Cerebellar nuclear complex (tissue), 1 donor: ENCODE measurements at places on chromosomes 13 and 19.

- no peak for DNase-seq
These were observed 839 bp upstream of the CKAP2 start for GRCh38 chr13:52454459-52454819.

DNA sequence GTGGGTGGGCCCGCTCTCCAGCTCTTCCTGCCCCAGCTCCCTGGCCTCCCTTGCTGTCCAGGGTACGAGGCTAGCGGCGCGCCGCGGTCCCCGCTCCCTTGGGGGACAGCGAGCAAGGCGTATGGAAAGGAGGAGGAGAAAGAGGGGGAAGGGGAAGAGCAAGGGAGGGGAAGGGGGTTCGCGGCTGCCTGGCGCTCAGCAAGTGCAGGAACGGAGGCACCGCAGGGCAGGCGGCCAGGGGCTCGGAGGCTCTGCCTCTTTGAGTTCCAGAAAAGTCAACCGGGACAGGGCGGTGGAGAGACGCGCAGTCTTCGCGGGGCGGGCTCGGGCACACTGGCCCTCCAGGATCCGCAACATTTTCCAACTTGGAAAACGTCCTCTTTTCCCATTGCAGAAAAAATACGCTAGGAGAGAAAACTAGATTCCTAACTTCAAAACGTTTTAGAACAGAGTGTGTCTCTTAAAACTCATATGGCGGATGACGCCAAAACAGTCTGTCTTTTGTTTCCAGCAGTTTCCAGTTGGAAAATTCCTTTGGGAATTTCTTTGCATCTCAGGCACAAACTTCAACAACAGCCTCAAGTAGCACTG, 23.1 kb upstream of the TNFRSF19 start:
- no peak for DNase-seq

- no peak for DNase-seq
These were observed 54.1 kb upstream of the ADGRE1 start for GRCh38 chr19:6833166-6833790.

GRCh38 chr13:27403727-27404385, 20.6 kb upstream of the GTF3A start:
- DNase-seq, result no peak

DNA sequence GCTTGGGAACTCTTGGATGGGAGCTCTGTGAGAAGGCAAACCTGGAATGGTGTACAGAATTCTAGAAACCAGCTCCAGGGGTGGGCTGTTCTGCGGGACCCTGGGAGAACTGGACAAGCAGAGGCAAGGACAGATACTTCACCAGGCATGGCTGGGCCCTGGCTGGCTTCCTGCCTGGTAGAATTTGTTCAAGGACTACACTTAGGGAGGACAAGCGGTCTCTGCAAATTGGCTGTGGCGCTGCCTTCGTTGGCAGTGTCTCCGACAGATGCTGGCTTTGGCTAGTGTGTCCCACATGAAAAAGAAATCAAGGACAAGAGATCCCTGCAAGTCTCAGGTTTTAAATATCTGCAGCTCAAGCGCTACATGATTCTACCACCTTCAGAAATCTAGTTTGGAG, 12.4 kb downstream of the CEBPG start:
- DNase-seq, result no peak

- no peak for DNase-seq
These were observed 171.4 kb downstream of the FOXO1 start for GRCh38 chr13:40494946-40495620.

- no peak for DNase-seq
These were observed 9.9 kb downstream of the CCDC124 start for GRCh38 chr19:17942582-17943273.

DNA sequence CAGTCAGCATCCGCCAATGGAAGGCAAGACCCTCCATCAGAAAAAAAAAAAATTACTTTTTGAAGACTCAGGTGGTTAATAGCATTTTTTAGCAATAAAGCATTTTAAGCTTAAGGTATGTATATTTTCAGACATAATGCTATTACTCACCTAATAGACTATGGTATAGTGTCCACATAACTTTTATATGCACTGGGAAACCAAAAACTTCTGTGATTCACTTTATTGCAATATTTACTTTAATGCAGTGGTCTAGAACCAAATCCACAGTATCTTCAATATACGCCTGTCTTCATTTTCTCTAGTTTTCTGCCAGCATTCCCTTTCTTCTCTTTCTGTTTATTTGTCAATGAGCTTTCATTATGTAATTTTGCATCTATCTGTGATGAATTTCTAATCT, 418.1 kb downstream of the SLITRK6 start:
- DNase-seq, result no peak

- no peak for DNase-seq
These were observed at the start of gene PLEKHF1 for GRCh38 chr19:29665215-29665825. TSS of gene PLEKHF1 (plus strand) at chr19:29665461. CDS start at chr19:29673840, 8,379 bp downstream.

- DNase-seq, result no peak
These were observed 54.8 kb downstream of the EPS15L1 start for GRCh38 chr19:16416991-16417390.

- DNase-seq, result no peak
These were observed 269.3 kb upstream of the MIR17HG start for GRCh38 chr13:91078093-91078679.

DNA sequence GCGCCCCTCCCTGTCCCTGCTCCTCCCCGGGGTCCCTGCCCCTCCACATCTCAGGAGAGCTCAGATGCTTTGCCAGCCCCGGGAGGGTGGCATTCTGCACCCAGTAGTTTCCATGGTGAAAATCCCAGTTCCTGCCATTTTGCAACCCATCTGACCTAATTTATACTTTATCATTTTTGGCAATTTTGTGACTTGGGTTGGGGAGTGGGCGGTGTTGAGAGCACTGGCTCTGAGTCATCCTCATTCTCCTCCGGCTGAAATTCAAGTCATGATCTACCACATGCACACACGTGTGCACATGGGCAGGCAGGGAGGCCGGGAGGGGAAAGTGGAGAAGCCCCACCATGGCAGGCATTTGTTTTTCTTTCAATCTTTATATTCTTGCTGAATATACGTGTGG, 208.6 kb downstream of the URI1 start:
- DNase-seq, result no peak

DNA sequence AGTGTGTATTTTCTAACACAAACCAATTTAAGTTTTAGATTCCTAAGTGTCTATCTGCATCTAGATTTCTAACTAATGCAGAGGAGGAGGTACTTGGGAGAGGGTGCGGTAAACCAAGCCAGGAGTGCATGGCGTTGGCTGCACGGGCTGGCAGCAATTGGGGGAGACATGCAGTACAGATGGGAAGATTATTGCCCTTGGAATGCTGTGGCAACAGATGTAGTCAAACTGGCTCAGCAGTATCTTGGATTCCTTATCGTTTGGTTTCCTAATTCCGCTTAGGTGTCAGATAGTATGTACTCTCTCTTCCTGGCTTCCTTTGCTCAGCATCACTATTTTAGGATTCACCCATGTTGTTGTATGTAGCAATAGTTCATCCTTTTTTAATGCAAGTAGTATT, 29.4 kb upstream of the STK24 start:
- no peak for DNase-seq

GRCh38 chr19:12350890-12351197, 14.6 kb downstream of the ZNF442 start:
- DNase-seq, result no peak

GRCh38 chr13:24217601-24218281, 57.2 kb downstream of the SPATA13 start:
- DNase-seq, result no peak

DNA sequence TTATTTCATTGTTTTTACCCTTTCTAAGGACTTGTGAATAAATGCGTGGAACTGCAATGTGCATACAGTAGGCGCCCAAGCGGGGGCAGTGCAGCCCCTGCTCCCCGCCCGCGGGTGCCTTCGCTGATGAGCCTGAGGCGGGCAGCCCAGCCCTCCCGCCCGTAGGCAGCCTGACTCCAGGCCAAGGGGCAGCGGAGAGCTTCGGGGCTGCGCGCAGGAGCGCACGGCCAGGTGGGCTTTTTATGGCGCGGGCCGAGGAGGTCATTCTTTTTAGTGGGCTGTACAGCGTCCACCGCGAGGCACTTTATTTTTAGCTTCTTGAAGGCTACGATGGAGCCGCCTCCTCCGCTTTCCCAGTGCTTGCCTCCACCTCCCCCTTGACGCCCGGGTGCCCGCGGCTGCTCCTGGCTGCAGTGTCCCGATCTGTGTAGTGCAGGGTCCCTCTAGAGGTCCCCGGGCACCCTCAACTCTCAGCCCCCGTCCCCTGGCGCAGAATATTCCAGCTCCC, 60.5 kb downstream of the CCNE1 start:
- DNase-seq, result no peak

DNA sequence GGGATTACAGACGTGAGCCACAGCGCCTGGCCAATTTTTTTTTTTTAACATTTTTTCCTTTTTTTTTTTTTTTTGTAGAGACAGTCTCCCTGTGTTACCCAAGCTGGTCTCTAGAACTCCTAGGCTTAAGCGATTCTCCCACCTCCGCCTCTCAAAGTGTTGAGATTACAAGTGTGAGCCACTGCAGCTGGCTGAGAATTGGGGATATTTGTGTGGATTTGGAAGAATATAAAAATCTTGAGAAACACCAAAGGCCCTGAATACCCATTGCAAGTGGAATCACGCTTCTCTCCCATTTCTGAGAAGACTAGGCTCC, 79.9 kb upstream of the ABCC4 start:
- no peak for DNase-seq

DNA sequence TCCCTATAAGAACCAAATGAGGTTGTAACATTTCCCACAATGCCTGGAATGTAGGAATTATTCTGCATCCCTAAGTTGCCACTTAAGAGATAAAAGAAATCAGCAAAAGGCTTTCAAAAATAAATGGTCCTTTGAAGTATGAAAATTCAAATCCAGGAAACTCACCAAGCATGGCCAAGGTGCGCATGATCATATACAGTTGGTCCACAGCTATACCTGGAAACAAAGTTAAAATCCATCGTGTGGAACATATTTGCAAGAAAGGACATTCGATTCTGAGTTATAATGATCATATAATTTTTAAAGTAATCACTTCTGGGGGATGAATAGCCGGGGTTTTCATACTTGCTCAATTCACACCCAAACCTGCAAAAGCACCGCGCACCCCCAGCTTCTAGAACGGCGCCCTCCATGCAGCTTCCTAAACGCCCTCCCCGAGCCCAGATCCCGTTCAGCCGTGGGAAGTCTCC, 525 bp downstream of the CARS2 start:
- no peak for DNase-seq

GRCh38 chr19:33503433-33504057, 18.0 kb downstream of the PEPD start:
- no peak for DNase-seq

DNA sequence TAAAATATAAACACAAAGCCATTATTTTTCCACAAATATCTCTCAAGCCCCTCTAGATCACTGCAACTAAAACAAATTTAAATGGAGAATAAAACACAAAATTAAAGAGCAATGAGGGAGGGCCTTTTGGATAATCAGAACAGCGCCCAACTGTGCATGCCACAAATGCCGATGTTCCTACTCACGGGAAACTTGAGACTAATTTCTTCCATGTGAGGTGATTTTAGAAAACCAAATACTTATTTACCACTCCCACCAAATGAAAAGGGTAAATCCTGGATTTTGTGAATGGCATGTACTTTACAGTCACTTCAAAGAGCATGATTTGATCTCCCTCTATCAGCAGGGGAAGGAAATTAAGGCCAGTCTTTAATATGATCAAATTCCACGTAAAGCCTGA, 74.8 kb downstream of the SLC7A1 start:
- DNase-seq, result no peak

GRCh38 chr19:2646866-2647535, 55.5 kb downstream of the GNG7 start:
- no peak for DNase-seq

DNA sequence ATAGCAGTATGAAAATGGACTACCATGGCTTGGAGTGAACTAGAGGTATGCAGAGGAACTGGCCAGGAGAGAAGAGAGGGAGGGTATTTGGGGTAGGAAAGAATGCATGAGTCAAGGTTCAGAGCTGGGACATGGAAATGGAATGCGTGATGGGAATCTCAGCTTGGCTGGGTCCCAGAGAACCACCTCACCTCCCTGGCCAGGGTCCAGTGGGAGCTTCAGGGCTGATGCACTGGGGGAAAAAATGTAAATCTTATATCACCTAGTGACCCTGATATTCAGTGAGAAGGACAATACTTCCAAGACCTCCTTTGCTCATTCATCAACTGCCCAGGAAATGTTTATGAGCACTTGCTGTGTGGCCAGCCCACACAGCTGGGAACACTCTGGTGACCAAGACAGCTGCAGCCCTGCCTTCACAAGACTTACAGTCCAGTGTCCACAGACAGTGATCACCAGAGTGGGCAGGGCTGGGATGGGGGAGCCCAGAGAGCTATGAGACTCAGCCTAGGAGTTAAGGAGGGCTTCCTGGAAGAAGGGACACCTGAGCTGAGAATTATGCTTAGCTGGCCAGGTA, 12.8 kb downstream of the IGSF23 start:
- no peak for DNase-seq

GRCh38 chr19:31071136-31071855, 277.9 kb downstream of the TSHZ3 start:
- DNase-seq, result no peak

- no peak for DNase-seq
These were observed 1.1 kb upstream of the MPND start for GRCh38 chr19:4342314-4342614.

DNA sequence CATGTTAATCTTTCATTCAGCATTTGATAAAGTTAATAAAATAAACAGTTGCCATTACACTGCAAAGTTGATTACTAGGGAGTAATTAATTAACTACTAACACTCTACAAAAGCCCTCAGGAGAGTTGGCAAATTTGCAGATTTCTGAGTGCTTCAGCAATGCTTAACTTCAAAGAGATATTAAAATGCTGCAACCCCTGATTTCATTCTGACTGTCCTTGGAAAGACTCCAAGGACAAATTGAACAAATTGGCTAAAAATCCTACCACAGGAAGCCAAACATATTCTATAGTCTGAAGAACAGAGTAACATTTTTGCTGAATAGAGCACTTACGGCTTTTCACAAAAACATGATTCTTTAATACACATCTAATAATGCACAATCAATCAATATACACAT, 1543.0 kb downstream of the SLITRK5 start:
- no peak for DNase-seq

- DNase-seq, result no peak
These were observed 7.2 kb downstream of the ABHD13 start for GRCh38 chr13:108225440-108225839.

GRCh38 chr19:15248648-15249527, 16.6 kb upstream of the EPHX3 start:
- DNase-seq, result no peak

- no peak for DNase-seq
These were observed 76.7 kb downstream of the TEX26 start for GRCh38 chr13:31009166-31009565.

GRCh38 chr13:72004246-72004645, 137.2 kb upstream of the DACH1 start:
- DNase-seq, result no peak

GRCh38 chr19:18610245-18610555, 2.5 kb upstream of the TMEM59L start:
- DNase-seq, result no peak

GRCh38 chr13:43111559-43112400, 88.4 kb downstream of the DNAJC15 start:
- DNase-seq, result no peak
